Fibroblast of lung (primary cell): ENCODE measurements at places on chromosomes 4 and X. TPM values are rescaled to one million over a fixed set of nuclear protein-coding genes. Genes with fewer than 3 reads are reported as not detected.

Gene USP17L25
- total RNA-seq: not detected in 2 replicates

Gene EGFL6
- 0.17 and 2.1 TPM in 2 replicates for total RNA-seq

Gene SPACA5
- not detected in 2 replicates for total RNA-seq

Gene RAB33A
- 12.6 and 18.3 TPM in 2 replicates for total RNA-seq

Gene GUCY1A1
- total RNA-seq: 10.7 and 23.4 TPM in 2 replicates

Gene SCML1
- total RNA-seq: 7.7 and 11.4 TPM in 2 replicates

Gene TEX13D
- not detected in 2 replicates for total RNA-seq

Gene SPANXB1
- total RNA-seq: not detected in 2 replicates

Gene AFM
- total RNA-seq: not detected in 2 replicates

Gene SHROOM3
- total RNA-seq: 11.0 and 23.9 TPM in 2 replicates

Gene ADGRG4
- total RNA-seq: not detected in 2 replicates

Gene CT45A1
- not detected in 2 replicates for total RNA-seq
